NCI-H774 (cell line): ENCODE measurements at places on chromosomes 1 and 21.
A peak's percentile ranks its signal among the peaks of the same experiment; 100 is the strongest.

GRCh38 chr21:39531064-39531463 is 79.3 kb downstream of the SH3BGR start:
- DNase-seq, result no peak

- no peak for DNase-seq
Measured at GRCh38 chr1:164671323-164671965, 112.5 kb downstream of the PBX1 start.

DNA sequence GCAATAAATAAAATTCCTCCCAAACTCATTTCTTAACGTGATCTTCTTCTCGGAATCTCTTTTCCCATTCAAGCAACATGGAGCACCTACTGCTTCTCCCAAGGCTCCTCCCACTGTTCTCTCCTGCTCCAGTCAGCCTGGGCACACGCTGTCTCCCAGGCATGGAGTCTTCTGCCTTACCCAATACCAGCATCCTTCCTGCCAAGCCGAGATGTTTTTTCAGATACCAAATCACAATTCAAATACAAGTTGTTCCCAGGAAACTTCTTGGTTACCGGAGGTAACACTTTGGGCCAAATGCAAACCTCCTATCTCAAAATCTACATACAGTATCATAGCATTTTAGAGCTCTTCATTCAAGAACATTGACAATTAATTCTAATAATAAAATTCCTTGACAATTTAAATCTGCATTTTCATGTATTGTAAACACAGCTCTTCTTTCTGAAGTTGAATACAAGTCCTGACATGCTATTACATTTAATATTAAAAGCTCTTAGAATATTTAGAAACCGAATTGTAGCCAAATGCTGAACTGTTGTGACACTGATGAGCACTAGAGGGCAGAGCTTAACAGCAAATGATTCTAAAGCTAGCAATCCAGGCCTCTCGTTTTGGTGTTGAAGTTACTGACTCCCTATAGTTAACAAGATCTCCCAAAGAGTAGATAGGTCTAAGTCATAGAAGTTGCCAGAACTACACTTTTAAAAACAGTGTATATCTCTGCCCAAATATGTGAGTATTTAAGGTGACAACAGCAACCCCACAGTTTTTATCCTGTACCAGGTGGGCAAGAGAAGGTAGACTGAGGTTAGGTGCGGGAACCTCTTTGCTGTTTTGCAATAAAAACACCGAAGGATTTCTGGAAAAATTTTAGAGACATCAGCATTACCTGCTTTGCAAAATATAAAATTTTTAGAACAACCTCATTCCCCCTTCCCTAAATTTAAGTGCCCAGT is 52.3 kb downstream of the BCAR3 start:
- peak; percentile 52 for DNase-seq

DNA sequence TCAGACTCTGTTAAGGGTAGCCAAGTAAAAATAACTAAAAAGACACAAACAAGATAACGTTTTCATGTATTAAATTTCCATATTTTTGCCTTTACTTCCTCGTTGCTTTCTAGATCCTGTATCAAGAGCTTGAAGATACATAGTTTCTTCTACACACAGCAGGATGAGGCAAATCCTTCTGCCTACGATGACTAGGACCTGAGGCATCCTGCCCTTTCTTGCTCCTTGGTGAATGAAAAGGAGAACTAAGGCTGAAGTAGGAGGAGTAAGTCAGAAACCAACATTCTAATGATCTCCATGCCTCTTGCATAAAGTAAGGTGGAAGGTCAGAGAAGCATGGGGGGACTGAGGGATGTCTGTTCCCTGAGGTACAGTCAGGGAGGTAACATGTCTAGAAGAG is 102.6 kb downstream of the GPATCH2 start:
- no peak for DNase-seq

DNA sequence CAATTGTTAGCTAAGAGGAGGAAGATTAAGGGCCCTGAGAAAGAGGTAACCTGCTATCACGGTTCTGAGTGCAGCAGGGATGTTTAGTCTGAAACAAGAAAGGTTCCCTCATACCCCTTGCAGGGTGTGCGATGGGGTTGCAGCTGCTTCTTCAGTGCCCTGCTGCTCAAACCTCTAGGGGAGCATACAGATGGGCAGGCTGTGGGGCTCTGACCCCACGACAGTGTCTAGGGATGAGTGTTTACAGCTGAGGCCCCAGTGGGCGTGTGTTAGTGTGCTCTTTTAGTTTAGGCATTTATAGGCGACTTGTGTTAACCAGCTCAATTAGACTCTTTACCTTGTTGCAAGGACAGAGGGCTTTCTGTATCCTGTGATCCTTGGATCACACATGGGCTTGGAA is 41.3 kb upstream of the PLA2G5 start:
- DNase-seq, result no peak
